ENCODE measurements at places on chromosomes 3 and 15.

- no peak for DNase-seq
Measured at GRCh38 chr15:89448825-89449224, 47.6 kb downstream of the RHCG start.

- peak; percentile 70 for DNase-seq
Measured at GRCh38 chr15:65421360-65422215, 1.2 kb downstream of the IGDCC4 start.

GRCh38 chr3:65576966-65577365, 461.8 kb downstream of the MAGI1 start:
- DNase-seq = no peak

- no peak for DNase-seq
Measured at GRCh38 chr3:86794361-86795065, 196.4 kb downstream of the VGLL3 start.

- DNase-seq = no peak
Measured at GRCh38 chr3:128078322-128078721, 26.1 kb downstream of the SEC61A1 start.

DNA sequence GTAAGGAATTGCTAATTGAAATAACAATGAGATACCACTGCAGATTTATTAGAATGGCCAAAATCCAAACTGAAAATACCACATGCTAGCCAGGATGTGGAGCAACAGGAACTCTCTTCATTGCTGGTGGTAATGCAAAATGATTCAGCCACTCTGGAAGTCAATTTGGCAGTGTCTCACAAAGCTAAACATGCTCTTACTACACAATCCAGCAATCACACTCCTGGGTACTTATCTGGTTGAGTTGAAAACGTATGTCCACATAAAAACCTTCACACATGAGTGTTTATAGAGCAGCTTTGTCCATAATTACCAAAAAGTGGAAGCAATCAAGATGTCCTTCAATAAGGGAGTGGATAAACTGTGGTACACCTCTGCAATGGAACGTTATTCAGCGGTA, 113.3 kb downstream of the SMAD6 start:
- no peak for DNase-seq

DNA sequence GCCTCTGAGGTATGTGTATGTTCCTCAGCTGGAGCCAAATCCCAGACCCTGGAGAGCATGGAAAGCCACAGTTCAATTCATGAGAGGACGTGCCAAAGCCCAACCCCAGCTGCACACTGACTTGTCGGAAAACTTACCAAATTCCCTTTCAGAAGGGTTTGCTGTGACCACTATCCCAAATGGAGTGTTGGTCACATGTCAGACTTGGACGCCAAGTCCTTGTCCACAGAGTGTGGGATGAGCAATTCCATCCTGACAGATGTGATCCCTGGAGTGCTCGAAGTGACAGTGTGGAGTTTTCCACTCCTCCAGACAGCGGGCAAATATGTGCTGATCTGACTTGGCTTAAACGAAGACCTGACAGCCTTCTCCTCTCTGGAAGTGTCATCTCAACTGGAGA, 71.2 kb downstream of the RORA start:
- no peak for DNase-seq

GRCh38 chr15:95839367-95839782, 491.1 kb upstream of the NR2F2 start:
- DNase-seq = no peak

- no peak for DNase-seq
Measured at GRCh38 chr3:46356909-46357308, 3.0 kb downstream of the CCR2 start.

GRCh38 chr3:26623419-26624208, 1.0 kb downstream of the LRRC3B start:
- no peak for DNase-seq

GRCh38 chr3:15273227-15273626, 59.2 kb downstream of the SH3BP5 start:
- DNase-seq = no peak

DNA sequence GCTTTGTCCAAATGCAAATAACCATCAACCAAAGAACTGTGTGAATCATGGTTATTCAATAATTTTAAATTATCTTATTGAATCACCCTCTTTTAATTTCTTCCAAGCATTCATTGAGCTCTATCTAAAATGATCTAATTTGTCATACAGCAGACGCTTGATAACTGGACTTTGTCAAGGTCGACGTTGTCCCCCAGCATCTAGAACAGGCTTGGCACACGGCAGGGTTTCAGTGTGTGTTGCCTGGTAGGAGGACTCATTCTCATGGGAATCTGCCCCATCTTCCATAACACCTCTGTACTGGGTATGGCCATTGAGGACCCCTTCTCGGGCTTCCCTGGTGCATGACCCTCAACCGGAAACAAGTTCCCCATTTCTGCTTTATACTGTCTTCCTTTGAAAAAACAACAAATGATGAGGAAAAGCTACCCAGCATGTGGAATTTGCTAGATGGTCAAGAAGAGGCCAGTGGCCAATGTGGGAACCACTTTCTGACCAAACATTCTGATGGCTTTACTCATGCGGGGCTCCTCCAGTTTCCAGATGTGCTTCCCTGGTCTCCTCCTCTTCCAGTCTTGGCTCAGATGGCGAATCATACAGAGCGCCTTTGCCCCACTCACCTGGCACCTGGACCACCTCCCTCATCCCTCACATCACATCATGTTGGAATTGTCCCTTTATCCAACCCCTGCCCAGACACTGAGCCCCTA, 41.7 kb upstream of the SEC22A start:
- no peak for DNase-seq

GRCh38 chr15:68299436-68299835, 21.9 kb downstream of the FEM1B start:
- DNase-seq = no peak

DNA sequence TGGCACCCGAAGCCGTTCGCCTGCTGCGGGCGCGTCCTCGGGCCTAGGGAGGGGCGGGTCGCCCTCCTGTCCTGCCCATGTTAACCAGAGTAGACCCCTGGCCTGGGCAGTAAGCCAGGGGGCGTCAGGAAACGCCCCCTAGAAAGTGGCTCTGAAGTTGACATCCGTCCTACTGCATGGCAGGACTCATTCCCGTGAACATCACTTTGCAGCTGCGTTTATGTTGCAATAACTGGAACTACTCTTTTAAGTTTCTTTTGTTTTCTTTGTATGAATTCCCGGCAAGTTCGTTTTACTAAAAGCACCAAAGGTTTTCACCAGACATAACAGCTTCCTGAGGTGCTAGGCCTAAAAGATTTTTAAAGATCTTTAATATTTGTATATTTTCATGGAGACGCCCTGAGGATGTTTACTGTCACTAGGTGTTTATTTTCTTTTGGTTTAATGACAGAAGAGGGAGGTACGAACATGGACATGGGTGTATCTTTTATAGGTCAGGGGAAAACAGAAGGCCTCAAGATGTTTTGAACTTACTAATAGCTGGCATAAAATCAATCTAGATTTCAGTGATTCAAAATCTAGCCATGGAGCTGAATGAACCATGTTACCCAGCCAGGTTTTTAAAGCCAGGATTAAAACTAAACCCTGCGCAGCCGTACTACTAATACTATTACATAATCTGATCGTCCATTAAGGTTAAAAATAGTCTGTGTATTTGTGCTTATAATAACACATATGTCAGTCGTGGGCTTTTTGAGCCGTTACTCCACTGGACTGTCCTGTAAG, 1.0 kb downstream of the C15orf61 start:
- DNase-seq = no peak

DNA sequence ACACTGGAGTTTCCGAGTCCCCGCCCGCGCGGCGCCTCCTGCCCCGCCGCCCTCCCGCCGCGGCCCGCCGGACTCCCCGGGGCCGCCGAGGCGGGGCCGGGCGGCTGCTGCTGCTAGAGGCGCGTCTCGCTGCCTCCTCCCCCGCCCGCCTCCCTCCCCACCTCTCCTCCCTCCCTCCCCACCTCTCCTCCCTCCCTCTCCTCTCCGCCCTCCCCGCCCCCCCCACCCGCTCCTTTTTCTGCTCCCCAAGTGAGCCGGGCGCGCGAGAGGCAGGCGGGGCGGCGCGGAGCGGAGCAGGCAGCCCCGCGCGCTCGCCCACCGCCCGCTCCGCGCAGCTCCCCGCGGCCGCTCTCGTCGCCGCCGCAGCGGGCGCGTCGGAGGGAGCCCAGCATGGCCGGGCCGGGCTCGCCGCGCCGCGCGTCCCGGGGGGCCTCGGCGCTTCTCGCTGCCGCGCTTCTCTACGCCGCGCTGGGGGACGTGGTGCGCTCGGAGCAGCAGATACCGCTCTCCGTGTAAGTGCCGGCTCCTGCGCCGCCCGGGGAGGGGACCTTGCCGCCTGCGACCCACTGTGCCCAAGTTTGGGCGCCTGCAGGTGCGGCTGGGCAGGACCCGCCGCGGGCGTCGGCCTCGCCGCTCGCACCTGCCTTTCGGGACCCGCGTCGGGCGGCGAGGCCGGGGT, at the start of gene CACNA2D3:
Gene CACNA2D3, plus strand, starts transcription at position 229 of the 679 bp plus-strand sequence.
- no peak for DNase-seq

- DNase-seq = no peak
Measured at GRCh38 chr3:8975081-8976020, 12.1 kb upstream of the RAD18 start.

DNA sequence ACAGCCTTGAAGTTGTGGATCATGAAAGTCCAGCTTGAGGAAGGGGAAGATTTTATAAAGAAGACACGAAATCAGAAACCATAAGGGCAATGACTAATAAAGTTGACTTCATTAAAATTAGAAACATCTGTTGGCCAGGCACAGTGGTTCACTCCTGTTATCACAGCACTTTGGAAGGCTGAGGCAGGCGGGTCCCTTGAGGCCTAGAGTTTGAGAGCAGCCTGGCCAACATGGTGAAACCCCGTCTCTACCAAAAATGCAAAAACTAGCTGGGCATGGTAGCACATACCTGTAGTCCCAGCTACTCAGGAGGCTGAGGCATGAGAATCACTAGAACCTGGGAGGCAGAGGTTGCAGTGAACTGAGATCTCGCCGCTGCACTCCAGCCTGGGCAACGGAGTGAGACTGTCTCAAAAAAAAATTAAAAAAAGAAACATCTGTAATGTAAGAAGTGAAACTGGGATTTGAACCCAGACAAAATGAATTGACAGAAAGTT, 7.9 kb upstream of the UBXN7 start:
- DNase-seq = no peak

DNA sequence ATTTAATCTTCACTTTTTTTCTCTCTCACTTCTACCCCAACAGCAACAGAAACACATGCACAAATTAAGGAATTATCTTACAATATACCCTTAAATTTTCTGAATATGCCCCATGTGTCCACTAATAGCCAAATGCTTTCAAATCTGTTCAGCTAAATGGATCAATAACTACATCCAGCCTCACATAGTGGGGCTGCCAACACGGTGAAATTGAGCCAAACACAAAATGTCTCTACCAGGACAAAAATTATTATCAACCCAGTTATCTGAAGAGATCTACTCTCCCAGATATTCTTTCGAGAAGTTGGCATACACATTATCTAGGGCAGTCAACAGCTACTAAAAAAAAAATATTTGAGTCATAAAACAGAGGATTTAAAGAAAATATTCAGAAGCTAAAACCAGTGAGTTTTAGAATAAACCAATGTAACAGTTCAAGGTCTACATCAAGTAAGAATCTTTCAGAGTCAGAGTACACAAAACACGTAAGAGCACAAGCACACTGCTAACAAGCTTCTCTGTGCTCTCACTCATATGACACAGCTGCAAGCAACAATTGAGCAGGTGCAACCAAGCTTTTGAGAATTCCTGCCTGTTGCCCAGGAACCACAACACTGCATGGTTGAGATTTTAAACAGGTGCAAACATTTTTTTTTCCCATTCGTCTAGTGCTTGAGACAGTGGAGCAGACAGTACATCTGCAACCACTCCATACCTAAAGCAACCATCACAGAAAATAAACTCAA, 247.7 kb downstream of the ZBTB20 start:
- no peak for DNase-seq

DNA sequence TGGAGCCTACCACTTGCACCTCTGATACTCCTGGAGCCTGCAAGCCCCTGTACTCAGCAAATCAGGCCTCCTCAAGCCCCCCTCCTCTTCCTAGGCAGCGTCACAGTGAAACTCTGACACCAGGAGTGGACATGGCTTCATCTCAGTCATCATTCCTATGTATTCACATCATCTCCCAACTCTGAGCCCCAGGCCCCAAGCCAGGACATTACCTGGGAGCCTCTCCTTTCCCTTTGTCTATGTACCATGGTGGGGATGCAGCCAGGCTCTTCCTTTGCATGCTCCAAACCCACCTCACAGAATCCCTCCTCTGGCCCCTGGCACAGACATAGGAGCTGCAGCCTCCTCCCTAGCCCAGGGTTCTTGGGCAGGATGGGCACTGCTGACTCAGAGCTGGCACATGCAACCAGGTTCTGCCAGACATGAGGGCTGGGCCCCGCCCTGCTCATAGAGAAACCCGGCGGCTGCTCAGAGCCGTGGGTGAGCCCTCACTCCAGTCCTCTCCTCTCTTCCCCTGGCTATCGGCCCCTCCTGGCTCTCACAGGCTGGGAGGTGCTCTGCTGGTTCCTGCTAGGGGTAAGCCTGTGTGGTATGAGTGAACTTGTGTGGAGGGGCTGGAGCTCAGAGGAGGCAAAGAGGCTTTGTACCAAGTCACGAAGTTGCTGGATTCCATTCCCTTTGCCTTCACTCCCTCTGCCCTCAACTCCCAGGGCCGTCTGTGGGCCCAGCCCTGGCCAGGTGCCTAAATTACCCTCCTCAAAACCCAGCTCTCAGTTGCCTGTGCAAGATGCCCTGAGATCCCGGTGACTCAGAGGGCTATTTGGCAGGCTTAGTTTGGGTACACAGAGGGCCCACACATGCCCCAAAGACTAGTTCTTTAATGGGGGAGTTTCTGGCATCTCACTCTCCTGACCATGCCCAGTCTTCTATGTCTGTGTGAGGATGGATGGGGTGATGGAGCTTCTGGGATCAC, 1.9 kb upstream of the PLCD1 start:
- no peak for DNase-seq

DNA sequence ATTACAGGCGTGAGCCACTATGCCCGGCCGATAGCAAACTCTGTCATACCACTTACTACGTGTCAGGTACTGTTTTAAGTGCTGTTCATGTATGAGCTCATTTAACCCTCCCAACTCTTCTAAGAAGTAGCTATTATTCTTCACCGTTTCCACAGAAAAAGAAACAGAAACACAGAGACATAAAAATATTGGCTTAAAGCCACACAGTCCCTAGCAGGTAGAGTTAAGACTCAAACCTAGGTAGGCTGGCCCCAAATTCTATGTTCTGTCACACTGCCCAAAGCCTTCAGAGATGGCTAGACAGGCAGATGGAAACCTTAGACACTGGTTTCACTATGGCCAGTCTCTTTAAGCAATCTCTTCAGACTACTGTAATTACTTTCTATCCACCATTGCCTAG, 149.8 kb upstream of the KCNMB2 start:
- DNase-seq = no peak

DNA sequence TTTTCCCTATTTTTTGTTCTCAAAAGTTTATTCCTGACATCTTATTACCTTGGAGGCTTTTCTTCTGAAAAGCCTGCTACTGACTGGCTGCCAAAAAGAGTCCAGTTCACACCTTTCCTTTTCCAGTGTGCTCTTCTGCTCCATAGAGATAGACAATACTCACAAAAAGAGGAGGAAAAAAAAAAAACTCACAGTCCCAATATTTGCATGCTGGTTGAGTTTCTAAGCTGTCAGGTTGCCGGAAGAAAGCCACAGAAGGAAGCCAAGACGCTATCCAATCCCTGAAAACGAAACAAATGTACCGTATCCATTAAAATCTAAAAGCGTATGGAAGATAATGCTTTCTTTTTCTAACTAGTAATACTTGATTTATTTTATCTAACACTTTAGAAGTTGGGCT, 299.5 kb downstream of the CADM2 start:
- no peak for DNase-seq

- DNase-seq = no peak
Measured at GRCh38 chr3:28948685-28949084, 332.2 kb upstream of the RBMS3 start.

GRCh38 chr3:128066114-128066513, 13.9 kb downstream of the SEC61A1 start:
- DNase-seq = no peak
